Left lung (tissue), 14 donors: ENCODE measurements at places on chromosomes 7 and 10. TPM values are rescaled to one million over a fixed set of nuclear protein-coding genes. Genes with fewer than 3 reads are reported as not detected.

MMD2 gene
- total RNA-seq = not detected

GRCh38 chr7:51009716-51010496 is 227.2 kb upstream of the GRB10 start:
- DNase-seq = no peak
- H3K27ac ChIP-seq = no peak overlapping the region

DNA sequence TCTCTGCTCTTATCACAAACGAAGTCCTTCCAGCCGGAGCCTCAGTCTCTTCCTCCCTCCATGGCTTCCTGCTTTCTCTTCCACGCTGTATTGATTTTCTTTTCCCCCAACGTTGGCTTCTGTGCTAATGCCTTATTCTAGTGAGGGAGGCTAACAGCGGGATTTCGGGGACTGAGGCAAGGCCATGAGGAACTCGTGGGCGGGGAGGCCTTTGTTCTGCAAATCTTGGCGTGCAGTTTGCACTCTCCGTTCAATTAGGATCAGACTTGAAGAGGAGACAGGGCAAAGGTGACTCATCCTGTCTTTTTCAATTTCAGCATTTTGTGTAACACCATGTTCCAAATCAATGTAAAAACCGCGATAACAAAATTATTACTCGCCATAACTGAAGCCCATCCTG is 25.3 kb downstream of the EN2 start:
- peaks cover 5% of the 10 kb centered on the region for H3K27me3 ChIP-seq
- H3K4me1 ChIP-seq = no peaks in the 10 kb centered on the region
- no peaks in the 10 kb centered on the region for H3K36me3 ChIP-seq
- no peak for DNase-seq
- no peak overlapping the region for H3K4me3 ChIP-seq
- H3K27ac ChIP-seq = no peak overlapping the region

DNA sequence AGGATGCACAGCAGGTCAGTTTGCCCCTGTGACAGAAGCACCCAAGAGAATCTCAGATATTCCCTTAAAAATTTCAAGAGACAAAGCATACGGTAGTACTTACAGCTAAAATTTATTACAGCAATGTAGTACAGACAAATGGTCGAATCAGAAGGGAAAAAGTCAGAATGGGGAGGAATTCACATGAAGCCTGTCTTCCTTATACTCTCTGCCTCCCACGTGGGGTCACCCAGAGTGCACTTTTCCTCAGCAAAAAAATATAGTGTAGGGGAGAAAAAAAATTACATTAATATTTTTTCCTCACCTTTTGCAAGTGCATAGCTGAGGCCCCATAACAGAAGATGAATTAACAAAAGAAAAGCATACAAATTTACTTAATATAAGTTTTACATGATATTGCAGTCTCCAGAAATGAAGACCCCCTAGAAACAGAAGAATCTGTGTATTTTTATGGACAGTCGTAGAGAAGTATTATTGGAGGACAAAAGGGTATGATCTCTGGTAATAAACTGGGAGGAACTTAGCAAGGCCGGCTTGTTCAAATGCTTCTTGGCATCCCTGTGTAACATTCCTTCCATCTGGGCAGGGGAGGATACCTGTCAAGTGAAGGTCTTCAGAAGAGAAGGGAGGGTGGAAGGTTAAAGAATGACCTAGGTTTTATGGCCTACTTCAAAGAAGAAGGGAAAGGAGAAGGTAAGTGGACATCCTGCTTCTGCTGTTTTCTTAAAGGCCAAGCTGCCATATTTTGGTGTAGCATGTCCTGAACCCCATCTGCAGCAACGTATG is 270.6 kb upstream of the MAGI2 start:
- H3K27me3 ChIP-seq = no peaks in the 10 kb centered on the region
- no peaks in the 10 kb centered on the region for H3K36me3 ChIP-seq
- H3K27ac ChIP-seq = no peak overlapping the region
- DNase-seq = no peak
- H3K4me3 ChIP-seq = no peak overlapping the region
- no peaks in the 10 kb centered on the region for H3K4me1 ChIP-seq

ANKRD22 gene
- 8.9 TPM for total RNA-seq

GNG11 gene
- 15.6 TPM for total RNA-seq

ACTL6B gene
- total RNA-seq = not detected

DNA sequence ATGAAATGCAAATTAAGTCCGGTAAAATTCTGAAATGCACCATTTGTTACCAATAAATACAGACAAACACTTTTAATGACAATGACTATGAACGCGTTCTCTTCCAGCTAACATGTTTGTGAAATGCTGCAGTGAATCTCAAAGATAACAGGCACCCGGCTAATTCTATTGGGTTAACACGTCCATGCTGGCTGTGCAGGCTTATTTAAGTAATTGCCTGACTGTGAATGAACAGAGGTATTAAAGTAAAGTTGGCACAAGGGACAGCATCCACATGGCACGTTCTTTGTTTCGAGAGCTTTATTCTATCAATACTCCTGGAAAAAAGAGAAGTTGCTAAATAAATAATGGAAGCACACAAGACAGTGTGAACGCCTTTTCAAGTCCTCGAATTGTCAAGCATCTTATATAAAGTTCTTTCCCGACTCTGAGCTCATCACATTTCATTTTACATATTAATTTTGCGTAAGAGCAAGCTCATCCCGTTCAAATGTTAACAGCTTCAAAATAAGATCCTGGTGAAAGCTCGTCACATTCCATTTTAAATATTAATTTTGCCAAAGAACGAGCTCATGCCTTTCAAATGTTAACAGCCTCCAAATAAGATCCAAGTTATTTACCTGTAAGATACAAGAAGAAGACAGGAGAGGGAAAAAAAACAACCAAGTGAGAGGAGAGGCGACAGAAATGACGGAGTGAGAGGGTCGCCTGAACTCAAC is 111.3 kb upstream of the RHEB start:
- no peak for DNase-seq
- no peaks in the 10 kb centered on the region for H3K36me3 ChIP-seq
- peak overlapping the region; percentile 59 for H3K4me3 ChIP-seq
- H3K4me1 ChIP-seq = peaks cover 24% of the 10 kb centered on the region
- peak overlapping the region; percentile 79 for H3K27ac ChIP-seq

MEPCE gene
- 33.0 TPM for total RNA-seq

OGDHL gene
- 0.39 TPM for total RNA-seq

DNA sequence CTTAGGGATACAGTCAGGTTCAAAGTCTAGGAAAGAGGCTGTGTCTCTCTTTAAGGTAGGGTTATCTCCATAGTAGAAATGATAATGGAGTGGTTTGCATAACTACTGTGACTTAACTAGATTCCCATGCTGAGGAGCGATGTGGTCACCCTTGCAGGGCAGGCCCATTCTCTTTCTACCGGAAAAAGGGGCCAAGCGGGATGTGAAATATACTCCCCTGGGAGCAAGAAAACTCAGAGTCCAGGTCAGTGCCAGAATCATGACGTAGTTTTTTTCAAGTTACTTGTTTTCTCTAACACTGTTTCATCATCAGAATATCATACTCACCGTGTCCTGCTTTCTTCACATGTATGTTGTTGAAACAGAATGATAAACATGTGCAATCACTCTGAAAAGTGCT is 649.0 kb upstream of the ANKRD30A start:
- no peak overlapping the region for H3K27ac ChIP-seq
- no peak for DNase-seq
- no peaks in the 10 kb centered on the region for H3K36me3 ChIP-seq
- H3K4me3 ChIP-seq = no peak overlapping the region

GRCh38 chr7:143405173-143406001 is 3.3 kb downstream of the EPHA1 start:
- H3K4me1 ChIP-seq = peaks cover 12% of the 10 kb centered on the region
- no peak overlapping the region for H3K4me3 ChIP-seq
- H3K36me3 ChIP-seq = no peaks in the 10 kb centered on the region
- DNase-seq = peak; percentile 95
- H3K27me3 ChIP-seq = no peaks in the 10 kb centered on the region

DNA sequence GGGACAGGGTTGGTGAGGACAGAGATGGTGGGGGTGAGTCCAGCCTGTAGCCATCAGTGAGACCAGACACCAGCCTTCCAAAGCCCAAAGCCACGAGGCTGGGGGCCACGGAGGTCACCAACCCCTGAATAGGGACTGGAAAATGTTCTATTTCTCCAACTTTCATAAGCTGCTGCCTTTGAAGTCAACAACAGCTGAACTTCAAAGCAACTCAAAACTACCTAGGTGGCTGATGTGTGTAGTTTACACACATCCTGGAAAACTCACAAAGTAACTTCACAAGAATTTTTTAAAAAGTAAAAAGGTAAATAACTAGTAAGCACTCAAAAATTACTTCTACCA is 88.8 kb downstream of the CHST15 start:
- no peaks in the 10 kb centered on the region for H3K4me1 ChIP-seq
- H3K36me3 ChIP-seq = no peaks in the 10 kb centered on the region
- no peak overlapping the region for H3K4me3 ChIP-seq
- DNase-seq = no peak
- no peaks in the 10 kb centered on the region for H3K27me3 ChIP-seq
- H3K27ac ChIP-seq = no peak overlapping the region

GRCh38 chr7:23622506-23622925 is 25.3 kb downstream of the CCDC126 start:
- no peak for DNase-seq
- no peak overlapping the region for H3K4me3 ChIP-seq
- no peak overlapping the region for H3K27ac ChIP-seq
- H3K36me3 ChIP-seq = peaks cover 17% of the 10 kb centered on the region

RELN gene
- total RNA-seq = 5.4 TPM

DNA sequence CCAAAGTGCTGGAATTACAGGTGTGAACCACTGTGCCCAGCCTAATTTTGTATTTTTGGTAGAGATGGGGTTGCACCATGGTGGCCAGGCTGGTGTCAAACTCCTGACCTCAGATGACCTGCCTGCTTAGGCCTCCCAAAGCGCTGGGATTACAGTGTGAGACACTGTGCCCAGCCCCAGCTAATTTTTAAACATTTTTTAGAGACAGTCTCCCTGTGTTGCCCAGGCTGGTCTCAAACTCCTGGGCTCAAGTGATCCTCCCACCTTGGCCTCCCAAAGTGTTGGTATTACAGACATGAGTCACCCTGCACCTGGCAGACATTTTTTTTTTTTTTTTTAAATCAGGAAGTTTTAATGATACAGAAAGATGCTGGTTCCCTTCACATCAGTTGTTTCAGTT is 15.5 kb downstream of the DENND10 start:
- no peak overlapping the region for H3K27ac ChIP-seq
- DNase-seq = no peak
- no peaks in the 10 kb centered on the region for H3K27me3 ChIP-seq
- peaks cover 5% of the 10 kb centered on the region for H3K4me1 ChIP-seq
- H3K4me3 ChIP-seq = no peak overlapping the region

DNA sequence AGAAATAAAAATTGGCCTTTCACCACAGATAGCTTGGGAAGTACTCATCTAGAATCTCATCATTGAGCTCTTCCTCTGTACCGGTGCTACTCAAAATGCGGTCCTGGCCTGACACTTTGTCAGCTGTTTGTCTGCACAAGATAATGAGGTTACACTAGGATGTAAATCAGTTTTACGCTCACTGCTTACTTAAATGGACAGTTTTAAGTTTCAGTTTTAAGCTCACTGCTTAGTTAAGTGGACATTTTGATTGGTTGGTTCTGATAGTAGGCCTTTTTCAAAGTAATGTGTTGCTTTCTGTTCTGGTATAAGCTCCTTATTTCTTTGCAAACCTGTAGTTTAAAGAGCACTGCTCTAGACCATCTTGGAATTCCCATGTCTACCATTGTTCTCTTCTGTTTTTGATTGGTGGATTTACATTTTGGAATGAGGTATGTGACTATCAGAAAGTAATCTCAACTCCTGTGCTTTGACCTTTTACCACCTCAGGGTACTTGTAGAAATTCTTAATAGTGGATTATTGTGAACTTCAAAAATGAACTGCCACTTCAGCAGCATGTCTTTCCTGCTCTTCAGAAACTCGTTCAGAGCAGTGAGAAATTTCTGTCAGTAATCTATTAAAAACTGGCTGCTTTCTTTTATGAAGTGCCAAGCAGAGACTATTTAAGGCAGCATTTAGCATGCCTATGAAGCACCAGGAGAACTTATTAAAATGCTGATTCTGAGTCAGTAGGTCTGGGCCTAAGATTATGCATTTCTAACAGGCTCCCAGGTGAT is 55.0 kb downstream of the C1GALT1 start:
- no peak for DNase-seq
- H3K36me3 ChIP-seq = no peaks in the 10 kb centered on the region
- H3K27me3 ChIP-seq = no peaks in the 10 kb centered on the region
- peak overlapping the region; percentile 22 for H3K27ac ChIP-seq

DNA sequence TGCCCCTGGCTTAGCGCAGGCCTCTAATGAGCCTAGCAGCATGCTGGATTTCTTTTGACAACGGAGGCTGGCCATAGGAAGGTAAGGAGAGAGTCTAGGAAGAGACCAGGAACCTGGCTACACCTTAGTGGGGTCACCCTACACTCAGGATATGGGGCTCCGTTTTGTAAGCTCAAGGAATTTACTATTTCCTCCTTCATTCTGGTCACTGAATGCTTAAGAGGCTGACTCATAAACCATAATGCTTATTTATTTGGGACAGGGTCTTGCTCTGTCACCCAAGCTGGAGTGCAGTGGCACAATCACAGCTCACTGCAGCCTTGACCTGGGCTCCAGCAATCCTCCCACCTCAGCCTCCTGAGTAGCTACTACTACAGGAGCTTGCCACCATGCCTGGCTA is 38.4 kb downstream of the CARD11 start:
- H3K4me1 ChIP-seq = no peaks in the 10 kb centered on the region
- no peaks in the 10 kb centered on the region for H3K27me3 ChIP-seq
- DNase-seq = no peak

DNA sequence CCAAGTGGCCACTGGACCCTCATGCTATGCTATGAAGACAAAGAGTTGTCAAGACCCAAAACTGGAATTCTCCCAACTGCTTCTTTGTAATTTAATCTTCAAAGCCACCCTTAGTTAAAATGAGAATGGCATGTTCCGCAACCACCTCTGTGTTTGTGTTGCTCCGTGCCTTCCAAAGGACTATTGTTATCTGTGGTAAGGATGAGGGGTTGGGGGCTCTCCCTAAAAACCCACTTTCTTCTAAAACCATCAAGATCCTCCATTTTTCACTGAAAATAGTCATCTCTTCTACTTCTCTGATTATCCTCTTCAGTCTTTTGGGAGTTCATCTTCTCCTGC is 222.1 kb upstream of the AOAH start:
- H3K36me3 ChIP-seq = no peaks in the 10 kb centered on the region
- peaks cover 23% of the 10 kb centered on the region for H3K4me1 ChIP-seq
- H3K27me3 ChIP-seq = no peaks in the 10 kb centered on the region
- no peak overlapping the region for H3K4me3 ChIP-seq

DNAJC9 gene
- 17.6 TPM for total RNA-seq
